H9 (cell line): ENCODE measurements at places on chromosomes 7 and 10. TPM values are rescaled to one million over a fixed set of nuclear protein-coding genes. Genes with fewer than 3 reads are reported as not detected.

- DNase-seq: no peak
Observed at GRCh38 chr7:39826166-39826565, 123.9 kb upstream of the CDK13 start.

DNA sequence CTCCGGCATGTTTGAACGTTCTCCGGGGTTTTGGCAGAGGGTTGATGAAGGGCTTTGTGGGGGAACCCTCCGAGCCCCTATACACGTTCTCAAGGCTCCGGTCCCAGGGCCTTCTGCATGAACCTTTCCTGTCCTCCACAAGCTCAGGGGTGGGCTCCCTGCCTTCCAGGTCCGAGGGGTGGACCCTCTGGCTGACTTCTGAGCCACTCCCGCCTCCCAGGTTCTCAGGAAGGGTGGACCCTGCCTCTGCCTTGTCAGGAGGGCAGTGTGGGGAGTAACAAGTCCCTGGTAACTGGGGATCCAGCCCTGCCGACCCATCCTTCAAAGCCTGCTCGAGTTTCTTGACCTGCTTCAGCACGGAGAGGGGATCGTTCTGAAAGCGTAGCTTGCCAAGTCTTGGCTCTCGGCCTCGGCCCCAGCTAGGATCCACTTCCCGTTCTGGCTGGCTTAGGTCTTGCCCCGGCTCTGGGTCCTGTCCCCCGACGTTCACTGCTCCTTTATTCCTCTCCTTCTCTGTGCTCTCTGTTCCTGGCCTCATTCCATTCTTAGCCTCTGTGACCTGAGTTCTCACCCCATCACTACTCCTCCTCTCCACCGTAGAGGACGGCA lies 38.9 kb downstream of the DENND2A start:
- DNase-seq: no peak

GRCh38 chr10:42988517-42989395 lies 88.1 kb upstream of the RET start:
- DNase-seq: no peak

Gene MGMT
- 18.4 and 19.6 TPM in 2 replicates for total RNA-seq

Gene RPEL1
- 0.13 TPM in 1 of 2 replicates, not detected in the other for total RNA-seq

DNA sequence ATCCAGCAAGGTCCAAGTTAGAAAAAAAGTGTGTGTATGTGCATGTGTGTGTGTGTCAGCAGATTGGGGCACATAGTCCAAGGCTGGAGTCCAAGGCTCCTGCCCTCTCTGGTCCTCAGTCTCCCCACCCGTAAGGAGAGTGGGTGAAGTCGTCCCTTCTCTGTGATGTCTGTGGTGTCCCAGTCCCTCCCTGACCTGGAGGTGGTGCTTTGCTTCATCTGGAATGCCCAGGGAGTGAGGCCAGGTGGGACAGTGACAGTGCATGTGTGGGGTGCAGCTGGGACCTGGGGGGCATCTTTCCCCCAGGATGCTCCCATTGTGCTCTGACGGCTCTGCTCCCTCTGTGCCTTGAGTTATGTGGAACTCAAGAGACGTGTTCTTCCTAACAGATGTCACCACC lies 18.0 kb downstream of the AQP1 start:
- no peak for DNase-seq

- no peak for DNase-seq
Observed at GRCh38 chr7:102310414-102310815, 23.7 kb downstream of the SH2B2 start.

- peak; percentile 78 for DNase-seq
Observed at GRCh38 chr10:98041352-98042043, 11.1 kb upstream of the CRTAC1 start.

DNA sequence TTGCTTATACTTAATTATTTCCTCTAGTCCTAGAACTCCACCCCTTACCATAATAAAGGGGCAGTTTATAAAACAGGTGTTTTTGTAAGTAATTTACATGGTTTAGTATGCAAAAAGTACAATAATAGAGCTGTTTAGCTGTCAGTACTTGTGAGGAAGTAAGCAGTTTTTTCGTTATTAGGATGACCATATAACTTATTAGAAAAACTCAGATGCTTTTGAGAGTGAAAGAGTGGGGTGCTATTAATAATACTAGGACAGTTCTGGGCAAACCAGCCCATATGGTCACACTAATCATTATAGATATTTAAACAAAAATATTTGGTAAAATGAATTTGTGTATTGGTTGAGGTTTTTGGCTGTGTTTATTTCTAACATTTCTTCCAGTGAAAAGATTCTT lies 201.9 kb upstream of the KAT6B start:
- DNase-seq: no peak

DNA sequence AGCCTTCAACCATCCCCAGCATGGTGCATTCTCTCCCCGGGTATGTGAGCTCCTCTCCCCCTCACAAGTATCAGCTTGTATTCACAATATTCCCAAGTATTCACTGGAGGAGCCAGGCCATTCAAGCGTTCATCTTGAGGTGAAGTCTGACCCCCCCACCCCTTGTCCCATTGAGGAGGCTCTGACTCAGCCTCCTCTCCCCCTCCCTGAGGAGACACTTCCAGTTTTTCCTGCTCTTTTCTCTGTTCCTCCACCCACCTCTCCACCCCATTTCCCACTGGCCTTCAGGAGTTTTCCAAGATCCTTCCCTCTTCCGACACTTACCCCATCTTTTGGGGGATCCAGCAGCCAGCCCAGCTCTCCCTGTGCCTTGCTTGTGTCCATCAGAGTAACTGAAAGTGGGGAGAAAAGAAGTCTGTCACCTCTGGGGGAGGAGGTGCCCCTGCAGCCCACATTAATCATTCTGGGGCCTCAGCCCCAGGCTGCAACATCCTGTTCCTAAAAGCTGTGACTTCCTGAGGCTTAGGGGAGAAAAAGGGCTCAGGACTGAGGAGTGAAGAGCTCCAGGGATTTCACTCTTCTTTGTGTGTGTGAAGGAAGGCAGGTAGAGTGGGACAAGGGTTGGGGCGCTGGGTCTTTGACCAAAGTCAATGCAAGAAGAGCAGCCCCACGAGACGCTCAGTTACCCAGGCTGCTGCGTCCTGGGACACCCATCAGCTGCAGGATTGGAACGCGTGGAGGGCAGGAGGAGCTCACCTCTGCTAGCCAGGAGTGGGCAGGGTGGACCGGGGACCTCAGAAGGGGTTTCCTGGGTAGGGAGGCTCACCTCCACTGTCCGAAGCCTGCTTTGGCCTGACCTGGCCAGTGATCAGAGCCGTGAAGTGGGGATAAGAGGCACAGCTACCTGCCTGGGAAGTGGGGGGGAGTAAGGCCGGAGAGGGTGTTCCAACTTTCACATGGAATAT lies 1.1 kb downstream of the EPHA1 start:
- no peak for DNase-seq

Gene OR2A42
- not detected in 2 replicates for total RNA-seq

DNA sequence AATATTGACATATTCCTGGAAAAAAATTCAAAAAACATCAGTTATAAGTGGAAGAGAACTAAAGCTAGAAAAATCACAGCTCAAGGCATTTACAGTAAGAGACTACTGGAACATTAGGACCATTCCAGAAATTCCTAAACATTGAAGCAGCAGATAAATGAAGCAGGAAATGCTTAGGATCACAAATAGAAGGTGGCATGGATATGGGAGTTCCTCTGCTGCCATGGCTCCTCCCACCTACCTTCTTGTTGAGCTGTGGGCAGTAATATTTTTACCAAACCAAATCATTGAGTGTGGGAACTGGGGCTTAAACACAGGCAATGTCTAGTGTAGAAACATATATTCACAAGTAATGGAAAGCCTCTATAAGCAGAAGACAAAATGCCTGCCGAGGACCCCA lies 292.8 kb downstream of the ANKRD7 start:
- no peak for DNase-seq

DNA sequence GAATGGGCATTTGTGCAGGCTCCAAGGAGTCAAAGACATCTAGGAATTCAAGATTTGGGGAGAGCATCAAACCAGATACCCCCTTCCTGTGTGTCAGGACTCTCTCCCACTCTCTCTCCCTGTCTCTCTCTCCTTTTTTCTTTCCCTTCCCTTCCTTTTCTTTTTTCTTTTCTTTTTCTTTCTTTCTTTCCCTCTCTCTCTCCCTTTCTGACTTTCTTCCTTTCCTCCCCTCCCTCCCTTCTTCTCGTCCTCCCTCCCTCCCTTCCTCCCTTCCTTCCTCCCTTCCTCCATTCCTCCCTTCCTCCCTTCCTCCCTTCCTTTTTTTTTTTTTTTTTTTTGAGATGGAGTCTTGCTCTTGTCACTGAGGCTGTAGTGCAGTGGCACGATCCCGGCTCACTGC lies 24.1 kb upstream of the MINDY3 start:
- no peak for DNase-seq

- DNase-seq: no peak
Observed at GRCh38 chr7:135467207-135467711, 42.6 kb downstream of the CNOT4 start.

GRCh38 chr10:7634142-7634894 lies 32.4 kb downstream of the ITIH5 start:
- no peak for DNase-seq

Gene ZPBP
- total RNA-seq: not detected in 2 replicates

DNA sequence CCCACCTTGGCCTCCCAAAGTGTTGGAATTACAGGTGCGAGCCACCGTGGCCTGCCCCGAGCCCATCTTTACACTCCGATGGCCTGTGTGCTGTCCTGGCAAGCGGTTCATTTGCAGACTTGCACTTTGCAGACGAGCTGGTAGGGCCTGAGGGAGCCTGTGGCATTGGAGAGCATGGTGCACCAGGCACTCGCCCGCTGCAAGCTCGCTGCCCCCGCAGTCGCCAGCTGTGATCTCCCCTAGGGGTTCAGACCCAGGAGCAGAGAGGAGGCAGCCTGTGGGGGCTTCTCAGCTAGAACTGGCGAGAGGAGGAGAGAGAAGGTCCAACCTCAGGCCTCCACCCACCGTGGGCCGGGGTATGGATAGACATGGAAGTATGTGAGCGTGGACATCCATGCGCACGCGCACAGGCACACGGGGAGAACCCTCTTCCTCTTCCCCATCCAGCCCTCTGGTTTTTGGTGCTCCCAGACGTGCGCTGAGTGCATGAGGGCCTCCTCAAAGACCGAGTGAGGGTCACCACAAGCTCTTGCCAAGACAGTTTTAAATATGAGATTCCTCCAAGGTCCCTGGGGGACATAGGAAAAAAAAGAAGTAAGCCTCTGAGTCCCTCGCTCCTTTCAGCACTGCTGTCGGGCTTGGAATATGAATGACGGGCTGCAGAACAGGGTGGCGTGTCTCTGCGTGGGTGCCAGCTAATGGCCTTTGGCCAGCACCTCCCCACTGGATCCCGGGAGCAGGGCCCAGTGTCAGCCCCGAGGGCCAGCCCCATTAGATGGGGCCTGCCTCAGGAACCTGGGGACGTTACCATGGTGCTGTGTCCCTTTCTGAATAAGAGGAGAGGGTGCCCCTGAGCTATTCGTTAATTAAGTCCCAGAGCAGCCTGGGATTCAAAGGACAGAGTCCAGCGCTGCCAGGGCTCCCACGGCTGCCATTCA lies 15.1 kb upstream of the TTYH3 start:
- no peak for DNase-seq

GRCh38 chr10:53356616-53357349 lies 584.2 kb upstream of the MBL2 start:
- DNase-seq: no peak

Gene SPDYE5
- not detected in 2 replicates for total RNA-seq

- no peak for DNase-seq
Observed at GRCh38 chr10:108434559-108435252, 1270.2 kb upstream of the SORCS1 start.

DNA sequence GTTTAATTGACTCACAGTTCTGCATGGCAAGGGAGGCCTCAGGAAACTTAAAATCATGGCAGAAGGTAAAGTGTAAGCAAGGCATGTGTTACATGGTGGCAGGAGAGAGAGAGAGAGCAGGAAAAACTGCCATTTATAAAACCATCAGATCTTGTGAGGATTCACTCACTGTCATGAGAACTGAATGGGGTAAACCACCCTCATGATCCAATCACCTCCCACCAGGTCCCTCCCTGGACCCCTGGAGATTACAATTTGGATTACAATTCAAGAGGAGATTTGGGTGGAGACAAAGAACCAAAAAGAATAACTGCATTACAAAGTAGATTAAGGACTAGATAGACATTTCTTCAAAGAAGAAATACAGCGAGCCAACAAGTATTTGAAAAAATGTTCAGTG lies 324.1 kb downstream of the THSD7A start:
- no peak for DNase-seq

Gene PHF14
- total RNA-seq: 49.3 and 50.8 TPM in 2 replicates
